Small intestine (tissue), 16 donors: ENCODE measurements at places on chromosomes 4 and X. TPM values are rescaled to one million over a fixed set of nuclear protein-coding genes. Genes with fewer than 3 reads are reported as not detected.

Gene CPXCR1
- not detected for polyA plus RNA-seq

Gene ENPP6
- 0.34 TPM for polyA plus RNA-seq

- no peaks in the 10 kb centered on the region for H3K27me3 ChIP-seq
- H3K27ac ChIP-seq: no peak overlapping the region
- peaks cover 2% of the 10 kb centered on the region for H3K36me3 ChIP-seq
- no peaks in the 10 kb centered on the region for H3K4me1 ChIP-seq
- no peak for DNase-seq
These were observed 53.1 kb downstream of the ARHGEF38 start for GRCh38 chr4:105605493-105605892.

GRCh38 chr4:71980976-71981375, 50.8 kb upstream of the NPFFR2 start:
- no peaks in the 10 kb centered on the region for H3K36me3 ChIP-seq
- no peak overlapping the region for H3K27ac ChIP-seq
- H3K4me3 ChIP-seq: no peak overlapping the region

GRCh38 chrX:88425739-88426138, 321.3 kb upstream of the CPXCR1 start:
- no peaks in the 10 kb centered on the region for H3K4me1 ChIP-seq
- H3K4me3 ChIP-seq: no peak overlapping the region
- DNase-seq: no peak
